Astrocyte of the spinal cord (primary cell): ENCODE measurements at places on chromosomes 6 and 20.

- DNase-seq: no peak
Observed at GRCh38 chr6:143803769-143804568, 39.2 kb upstream of the LTV1 start.

DNA sequence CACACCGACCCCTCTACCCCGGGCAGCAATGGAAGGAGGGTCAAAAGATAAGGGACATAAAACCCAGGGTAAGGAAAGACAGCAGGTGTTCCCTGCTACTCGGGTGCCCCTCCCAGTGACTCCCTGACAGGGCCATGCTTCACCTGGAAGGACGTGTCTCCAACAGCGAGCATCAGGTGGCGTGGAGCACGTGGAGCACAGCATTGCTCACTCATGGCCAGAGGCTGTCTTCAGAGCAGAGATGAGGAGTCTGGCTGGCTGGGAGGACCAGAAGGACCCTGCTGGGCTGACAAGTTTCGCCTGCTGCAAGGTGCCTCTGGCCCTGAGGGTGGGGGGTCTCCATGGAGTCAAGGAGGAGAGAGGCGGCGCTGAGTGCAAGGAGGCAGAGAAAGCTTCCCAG lies 15.3 kb upstream of the CDH22 start:
- DNase-seq: no peak

DNA sequence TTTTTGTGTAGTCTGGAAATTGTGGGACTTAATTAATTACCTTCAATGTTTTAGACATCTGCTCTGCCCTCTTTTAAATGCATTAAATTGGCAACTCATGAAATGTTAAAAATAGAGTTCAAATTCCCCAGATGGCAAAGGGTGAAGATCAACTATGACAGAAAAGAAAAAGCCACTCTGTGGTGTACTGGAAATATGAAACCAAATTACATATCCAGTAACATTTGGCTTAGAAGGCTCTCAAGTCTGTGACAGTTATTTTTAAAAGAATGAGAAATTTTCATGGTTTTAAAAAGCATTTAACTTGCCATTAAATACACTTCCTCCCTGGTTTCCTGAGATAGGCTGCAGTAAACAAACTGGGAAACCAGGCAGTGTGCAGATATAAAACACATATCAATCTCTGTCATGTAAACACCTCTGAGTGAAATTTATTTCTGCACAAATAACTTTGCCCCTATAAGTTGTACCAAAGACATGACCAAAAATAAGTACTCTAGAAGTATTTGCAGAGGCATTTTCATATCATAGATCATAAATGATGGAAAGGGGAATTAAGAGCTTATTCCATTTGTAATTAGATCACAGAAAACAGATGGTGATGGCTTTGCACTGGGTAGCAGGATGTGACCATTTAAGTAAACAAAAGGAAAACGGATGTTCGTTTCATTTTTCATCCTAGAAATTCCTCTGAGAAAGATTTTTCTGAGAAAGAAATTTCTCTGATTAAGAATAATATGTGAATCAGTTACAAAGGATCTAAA lies 360.1 kb downstream of the SAMD5 start:
- peak; percentile 12 for DNase-seq

DNA sequence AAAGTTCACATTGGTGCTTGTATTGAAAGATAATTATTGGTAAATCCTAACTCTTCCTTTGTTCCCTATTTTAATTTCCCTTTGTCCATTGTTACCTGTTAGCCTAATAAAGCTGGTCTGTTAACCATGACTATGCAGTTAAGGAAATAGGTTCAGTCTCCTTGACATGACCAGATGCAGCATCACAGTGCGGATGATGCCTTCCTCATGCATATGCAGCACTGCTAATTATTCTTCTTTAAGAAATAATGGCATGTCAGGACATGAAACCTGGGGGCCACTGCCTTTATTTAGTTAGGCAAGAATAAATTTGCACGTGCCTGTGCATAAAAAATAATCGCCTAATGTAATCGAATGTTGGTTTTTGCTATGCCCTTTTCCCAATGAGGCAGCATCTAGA lies 16.5 kb downstream of the PBOV1 start:
- no peak for DNase-seq

- no peak for DNase-seq
Observed at GRCh38 chr20:56362833-56363413, 4.1 kb downstream of the FAM210B start.

- peak; percentile 68 for DNase-seq
Observed at GRCh38 chr6:118283766-118284165, 264.3 kb upstream of the PLN start.

DNA sequence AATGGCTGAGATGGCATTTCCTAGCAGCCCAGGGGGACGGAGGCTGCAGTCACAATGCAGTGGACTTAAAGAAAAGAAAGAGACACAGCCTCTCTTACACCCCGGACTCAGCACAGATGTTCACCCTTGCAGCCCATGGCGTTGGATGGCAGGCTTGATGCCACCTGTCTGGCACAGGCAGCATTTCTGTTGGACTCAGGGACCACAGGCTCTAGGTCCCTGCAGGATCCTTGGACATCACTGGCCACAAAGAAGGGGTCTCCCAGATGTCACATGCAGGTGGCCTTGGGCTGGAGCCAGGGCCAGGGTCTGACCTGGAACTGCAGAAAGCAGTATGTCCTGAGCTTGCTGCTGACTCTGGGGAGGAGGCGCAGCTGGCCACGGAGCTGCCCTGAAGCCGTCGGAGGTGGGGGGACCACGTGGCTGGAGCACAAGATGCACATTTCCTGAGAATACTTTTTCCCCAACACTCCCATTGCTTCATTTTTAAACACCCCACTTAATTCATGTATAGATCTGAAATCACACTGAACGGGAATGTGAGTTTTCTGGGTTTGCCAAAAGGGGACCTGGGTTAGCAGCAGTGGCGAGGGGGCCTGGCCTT lies 102.3 kb upstream of the SULF2 start:
- no peak for DNase-seq

DNA sequence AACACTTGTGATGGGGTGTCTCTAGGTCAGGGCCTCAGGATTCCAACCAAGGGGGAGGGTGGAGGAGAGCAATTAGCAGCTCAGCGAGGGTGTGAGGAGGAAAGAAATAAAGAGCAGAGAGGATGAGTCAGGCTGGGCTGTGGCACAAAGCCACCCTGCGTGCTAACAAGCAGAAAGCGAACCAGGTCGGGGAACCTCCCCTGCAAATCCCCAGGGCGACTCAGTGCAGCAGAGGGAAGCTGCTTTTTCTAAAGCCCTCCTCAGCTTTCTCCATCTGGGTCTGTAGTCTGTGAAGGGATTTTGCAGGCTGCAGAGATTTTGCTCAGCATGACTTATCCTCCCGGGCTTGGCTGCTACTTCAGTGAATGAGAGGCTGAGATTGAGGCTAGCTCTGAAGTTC lies 6.6 kb upstream of the SPO11 start:
- no peak for DNase-seq

- DNase-seq: no peak
Observed at GRCh38 chr6:75619230-75619899, 17.7 kb downstream of the SENP6 start.

GRCh38 chr6:169811521-169812256 lies 60.3 kb downstream of the ERMARD start:
- no peak for DNase-seq

- peak; percentile 78 for DNase-seq
Observed at GRCh38 chr6:16764188-16764950, 3.1 kb upstream of the ATXN1 start.

DNA sequence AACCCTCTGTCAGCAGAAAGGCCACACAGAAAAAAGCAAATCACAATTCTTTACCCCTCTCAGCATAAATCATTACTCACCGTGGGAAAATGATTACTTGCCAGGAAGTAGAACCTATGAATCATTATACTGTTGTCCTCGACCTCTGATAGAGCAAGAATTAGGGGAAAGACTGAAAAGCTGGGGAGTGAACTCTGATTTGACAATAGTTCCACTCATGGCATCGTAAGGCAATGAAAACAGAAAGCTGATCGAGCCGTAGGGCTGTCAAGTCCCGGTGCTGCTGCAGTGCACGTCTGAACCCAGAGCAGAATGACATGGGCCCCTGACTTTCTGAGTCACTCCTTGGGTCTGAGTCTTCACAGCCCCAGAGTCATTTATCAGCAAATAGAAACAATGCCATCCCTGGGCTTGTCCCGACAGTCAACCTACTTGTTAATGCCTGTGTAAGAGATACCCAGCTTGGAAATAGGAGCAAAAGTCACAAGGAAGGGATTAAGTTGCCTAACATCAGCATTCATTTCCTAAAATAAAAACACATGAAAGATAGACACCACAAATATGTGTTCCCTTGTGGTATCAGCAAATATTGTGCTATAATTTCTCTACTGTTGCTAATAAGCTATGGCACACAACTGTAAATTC lies 224.8 kb upstream of the MARCKS start:
- peak; percentile 79 for DNase-seq

- DNase-seq: no peak
Observed at GRCh38 chr6:84920021-84920420, 155.6 kb upstream of the TBX18 start.

DNA sequence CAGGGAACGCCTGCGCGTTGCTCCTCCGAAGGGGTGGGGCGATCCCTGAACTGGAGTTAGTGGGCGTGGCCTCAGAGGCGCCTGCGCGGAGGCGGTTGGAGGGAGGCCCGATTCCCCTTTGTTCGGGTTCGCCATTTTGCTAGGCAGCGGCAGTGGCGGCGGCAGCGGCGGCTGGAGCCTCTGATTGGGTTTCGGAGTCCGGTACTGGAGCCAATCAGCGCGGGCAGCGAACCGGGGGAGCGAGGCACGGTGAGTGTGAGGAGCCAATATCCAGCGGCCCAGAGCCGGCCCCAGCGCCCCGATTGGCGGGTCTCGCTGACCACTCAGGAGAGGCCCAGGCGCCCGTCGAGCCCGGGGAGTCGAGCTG lies at the start of gene NFYA:
TSS of gene NFYA (plus strand) at position 139 of the 367 bp plus-strand sequence. CDS start 6,116 bp downstream, outside the sequence.
- no peak for DNase-seq

DNA sequence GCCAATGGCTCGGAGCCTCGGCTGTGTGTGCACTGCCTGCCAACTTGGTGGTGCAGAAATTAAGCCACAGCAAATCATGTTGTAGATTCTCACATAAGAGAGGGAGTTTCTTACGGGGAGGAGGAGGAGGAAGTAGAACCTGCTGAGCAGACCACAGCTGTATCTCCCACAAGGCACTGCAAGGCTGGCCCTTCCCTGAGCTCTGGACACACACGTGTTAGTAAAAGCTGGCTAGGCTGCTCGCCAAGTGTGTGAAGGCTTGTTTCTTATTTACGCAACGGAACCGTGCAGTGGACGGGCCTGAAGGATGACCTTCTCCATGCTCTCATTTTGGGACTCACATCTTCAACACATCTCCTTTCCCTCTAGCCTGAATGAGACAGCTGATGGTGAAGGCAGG lies 15.7 kb upstream of the QKI start:
- DNase-seq: no peak

- DNase-seq: peak; percentile 45
Observed at GRCh38 chr6:144321839-144322591, 36.9 kb downstream of the UTRN start.

- DNase-seq: no peak
Observed at GRCh38 chr6:44037847-44038542, 89.3 kb downstream of the MRPL14 start.

DNA sequence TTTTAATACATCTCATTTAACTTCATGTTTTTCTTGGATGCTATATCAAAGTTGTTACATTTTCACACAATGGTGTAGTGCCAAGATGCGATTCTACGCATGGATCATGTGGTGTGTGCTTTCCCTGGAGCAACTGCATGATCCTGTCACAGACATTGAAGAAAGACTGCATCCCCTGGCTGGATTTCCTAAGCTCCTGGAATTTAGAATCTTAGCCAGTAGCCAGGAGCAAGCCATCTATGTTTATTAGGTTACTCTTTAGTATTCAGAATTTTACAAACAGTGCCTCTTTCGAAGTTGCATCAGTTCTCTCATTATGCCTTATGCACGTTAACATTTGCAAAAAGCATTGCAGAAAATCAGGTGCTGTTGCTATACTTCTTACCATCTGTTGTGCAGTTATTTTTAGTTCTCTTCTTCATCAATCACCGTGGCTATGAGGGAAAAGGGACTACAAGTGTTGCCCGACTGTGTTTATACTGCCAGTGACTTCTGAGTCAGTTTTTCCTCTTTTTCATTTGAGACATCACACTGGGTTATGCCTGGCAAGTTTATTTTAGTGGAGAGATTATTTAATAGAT lies 584.2 kb downstream of the BCKDHB start:
- DNase-seq: peak; percentile 44

- no peak for DNase-seq
Observed at GRCh38 chr20:58331961-58332551, 22.5 kb downstream of the RAB22A start.

DNA sequence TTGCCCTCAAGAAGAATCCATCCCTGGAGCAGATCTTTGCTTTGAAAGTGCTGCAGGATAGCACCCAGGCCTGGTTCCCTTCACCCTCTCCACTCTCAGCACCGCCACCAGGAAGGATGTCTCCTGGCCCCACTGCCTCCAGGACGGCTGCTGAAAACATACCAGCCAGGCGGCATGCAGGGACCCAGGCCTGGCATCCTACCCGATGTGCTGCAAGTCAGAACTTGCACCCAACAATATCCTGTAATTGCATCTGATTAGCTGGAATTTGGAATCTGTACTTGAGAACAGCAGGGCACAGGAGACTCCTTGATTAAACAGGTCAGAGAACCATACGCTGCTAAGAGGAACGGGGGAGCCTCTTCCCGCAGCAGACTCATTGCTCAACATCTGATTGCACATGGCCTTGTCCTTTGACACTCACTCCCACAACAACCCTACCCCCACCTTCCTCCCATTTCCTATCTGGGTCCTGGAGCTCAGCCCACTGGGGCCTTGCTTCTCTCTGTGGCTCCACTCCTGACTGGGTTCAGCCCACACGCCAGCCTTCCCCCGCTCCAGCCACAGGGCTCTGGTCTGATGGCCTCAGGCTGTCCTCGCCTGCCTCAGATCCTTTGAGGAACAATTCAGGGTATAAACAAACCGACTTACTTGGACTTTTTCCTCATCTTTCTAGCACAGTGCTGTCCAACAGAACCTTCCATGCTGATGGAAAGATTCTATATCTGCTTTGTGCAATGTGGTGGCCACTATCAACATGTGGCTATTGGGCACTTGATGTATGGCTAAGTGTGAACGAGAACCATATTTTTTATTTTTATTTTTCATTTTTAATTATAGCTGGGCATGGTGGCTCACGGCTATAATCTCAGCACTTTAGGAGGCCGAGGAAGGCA lies 78.0 kb downstream of the FGD2 start:
- DNase-seq: no peak
